ENCODE measurements at places on chromosomes 12 and 14. TPM values are rescaled to one million over a fixed set of nuclear protein-coding genes. Genes with fewer than 3 reads are reported as not detected.

- DNase-seq = no peak
Measured at GRCh38 chr12:89731089-89731488, 22.5 kb upstream of the ATP2B1 start.

- DNase-seq = no peak
Measured at GRCh38 chr14:70955543-70956480, 48.6 kb downstream of the PCNX1 start.

DNA sequence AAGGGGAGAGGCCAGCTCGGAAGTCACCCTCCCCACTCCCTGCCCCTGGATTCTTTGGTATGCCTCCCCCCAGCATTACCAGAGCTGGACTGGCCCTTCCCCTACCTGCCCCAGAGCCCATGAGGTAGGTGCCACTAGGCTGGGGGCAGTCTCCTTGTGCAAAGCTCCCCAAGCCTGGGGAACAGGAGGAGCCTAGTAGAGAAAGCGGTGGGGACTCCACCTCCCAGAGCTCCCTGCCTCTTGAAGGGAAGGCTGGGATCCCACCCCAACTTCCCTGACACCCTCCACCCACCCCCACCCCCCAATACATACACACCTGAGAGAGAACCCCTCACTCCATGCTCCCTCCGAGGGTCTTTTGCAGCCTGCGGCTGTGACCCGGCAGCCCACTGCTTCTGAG lies 30.4 kb downstream of the FIGNL2 start:
- no peak for DNase-seq

DNA sequence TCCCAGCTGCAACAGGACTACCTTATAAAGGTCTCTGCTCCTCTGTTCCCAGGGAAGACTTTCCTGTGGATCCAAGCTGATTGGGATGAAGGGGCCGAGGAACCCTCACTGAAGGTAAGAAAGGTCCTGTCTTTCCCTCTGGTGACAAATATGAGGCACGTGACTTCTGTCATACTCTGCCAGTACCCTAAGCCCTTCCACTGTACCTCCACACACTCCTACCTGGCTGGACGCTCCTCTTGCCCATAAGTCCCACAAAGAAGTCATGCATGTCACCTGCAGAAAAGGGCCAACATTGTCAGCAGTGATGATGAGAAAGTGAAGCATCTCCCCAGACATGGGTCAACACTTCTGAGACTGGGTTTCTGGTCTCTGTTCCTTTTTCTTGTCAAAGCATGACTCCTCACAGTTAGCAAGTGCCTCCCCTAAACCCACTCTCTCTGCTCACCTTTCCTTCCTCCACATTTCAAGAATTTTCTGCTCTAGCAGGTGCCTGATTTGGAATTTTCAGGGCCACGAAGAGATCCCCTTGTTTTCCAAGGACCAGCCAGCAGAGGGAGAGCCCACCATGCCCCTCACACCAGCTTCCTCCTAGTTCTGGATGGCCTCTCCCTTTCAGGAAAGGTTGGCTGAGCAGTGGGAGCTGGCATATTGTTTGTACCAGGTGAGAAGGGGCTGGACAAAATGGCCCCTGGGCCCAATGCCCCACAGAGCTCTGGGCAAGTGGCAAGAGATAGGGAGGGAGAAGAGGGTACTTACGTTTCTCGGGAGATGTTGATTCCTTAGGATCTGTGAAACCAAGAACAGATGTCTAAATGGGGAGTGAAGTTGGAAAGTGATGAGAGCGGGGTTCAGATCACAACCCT lies 3.5 kb downstream of the TAC3 start:
- no peak for DNase-seq

DNA sequence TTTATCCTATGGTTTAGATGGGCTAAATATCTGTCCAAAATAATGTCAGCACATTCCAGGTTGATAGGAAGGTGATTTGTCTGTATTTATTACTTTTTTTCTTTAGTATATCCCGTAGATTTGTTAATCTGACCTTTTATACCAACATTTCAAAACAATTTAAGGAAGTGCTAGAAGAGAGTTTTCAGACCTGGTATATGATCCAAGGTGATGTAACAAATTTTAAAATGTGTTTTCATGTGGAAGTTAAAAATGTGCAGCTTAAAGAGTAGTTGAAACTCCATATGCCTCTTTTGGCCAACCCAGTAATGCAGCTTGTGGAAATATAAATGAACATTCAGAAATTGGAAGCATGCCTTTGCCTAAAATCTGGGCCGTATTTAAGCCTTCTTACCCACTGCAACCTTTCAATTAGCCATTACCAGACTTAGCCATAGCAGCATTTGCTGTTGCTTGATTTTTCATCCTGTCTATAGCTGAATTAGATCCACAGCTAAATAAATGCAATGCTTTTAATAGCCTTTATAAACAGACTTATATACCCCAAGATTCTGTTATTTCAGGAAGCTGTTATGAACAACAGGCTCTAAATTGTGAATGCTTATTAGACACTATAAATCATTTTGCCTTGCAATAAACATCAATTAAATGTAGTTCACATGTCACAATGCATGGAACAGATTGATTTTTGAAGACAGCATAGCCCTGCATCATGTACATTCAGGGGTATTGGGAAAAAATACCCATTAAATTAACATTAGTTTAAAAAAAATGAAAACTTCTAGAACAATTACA lies 271.2 kb downstream of the PDZRN4 start:
- DNase-seq = no peak

GRCh38 chr12:89621521-89621920 lies 87.1 kb downstream of the ATP2B1 start:
- no peak for DNase-seq

DNA sequence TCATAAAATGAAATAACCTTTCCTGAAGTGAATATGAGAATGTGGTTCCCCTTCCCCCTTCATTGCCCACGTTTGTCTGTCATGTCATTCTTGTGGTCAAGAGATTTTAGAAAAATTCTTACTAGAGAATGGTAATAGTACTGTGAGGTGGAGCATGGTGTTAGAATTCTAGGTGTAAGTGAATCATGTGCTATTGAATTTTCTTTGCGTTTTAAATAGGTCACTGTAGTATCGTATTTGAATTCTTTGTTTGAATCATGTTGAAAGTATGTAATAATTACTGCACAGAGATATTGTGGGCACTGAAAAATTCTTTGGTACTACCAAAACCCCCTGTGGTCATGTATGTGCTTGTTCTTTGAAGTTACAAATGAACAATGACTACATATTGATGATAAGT lies 49.9 kb downstream of the FUT8 start:
- DNase-seq = no peak

DNA sequence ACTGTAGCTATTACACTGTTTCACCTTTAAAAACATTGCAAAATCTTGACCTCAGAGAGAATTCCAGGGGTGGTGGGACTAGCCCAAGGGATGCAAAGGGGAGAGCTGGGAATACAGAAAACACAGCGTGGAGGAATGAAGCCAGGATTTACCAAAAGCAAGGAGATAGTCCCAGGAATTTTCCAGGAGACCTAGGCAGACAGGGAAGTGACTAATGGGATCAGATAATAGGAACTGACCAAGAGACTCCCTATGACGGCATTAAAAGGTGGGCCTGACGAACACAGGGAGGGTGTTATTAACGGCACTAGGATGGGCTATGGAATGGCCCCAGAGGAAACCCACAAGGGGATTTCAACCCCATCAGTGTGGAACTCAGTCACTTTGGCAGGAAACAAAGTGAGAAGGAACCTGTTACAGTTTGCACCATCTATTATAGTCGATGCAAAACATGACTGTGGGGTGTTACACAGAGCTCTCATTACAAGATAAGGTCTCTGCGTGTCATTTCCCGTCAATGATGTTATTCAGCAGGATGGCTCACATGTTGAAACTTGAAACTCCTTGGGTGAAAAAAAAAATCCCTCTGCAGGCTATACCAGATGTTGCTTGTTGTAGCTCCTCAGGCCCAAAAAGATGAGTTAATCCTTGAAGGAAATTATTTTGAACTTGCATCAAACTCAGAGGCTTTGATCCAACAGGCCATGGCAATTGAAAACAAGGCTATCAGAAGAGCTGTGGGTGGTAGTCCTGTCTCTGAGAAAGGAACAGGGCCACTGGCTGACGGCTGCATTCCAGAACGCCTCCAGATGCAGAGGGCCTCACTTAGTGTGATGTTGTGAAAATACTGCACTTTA lies 58.7 kb downstream of the DRAM1 start:
- no peak for DNase-seq

DNA sequence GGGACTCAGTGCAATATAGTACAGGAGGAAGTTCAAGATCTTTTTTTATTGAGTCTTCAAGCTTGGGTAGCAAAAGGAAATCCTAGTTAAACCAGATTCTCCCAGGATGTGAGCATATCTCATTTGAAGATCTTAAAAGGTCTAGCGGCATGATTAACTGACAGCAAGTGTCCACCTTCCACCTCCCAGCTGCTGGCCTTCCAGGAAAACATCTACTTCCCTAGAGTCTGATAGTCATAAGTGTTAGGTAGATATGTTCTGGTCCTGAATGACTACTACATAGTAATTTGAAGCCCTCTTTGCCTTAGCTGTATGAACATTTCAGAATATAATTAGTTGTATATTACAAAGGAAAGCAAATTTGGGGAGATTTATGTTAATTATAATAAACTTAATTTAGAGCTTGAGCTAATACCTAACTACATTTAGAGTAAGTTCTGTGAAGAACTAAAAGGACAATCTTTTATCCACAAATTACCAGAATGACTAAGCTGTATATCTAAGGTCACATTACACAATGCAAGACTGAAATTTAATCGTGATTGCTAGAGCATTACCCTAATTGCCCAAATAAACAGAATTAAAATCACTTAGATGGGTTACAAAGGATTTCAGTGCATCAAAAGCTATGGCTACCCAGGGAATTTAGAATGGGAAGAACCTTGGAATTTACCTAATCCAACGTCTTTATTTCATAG lies 9.9 kb downstream of the LGR5 start:
- DNase-seq = no peak

- no peak for DNase-seq
Measured at GRCh38 chr14:95250140-95250769, 69.5 kb downstream of the CLMN start.

- DNase-seq = no peak
Measured at GRCh38 chr12:47085815-47086252, 6.1 kb upstream of the AMIGO2 start.

DNA sequence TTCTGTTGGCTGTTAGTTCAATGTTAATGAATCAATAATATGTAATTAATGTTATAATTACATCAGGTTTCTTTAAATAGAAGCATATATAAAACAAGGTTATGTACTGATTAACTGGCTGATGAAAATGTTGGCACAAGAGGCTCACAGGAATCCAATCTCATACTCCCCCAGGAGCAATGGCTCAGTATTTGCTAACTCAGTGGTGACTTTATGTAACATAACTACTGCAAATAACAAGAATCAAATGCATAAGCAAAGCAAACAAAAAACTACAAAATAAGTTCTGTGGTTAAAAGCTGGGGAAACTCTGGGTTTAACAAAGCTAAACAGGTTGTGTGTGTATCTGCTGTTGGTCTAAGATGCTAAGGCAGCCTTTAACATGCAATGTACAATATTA lies 27.7 kb upstream of the BBS10 start:
- DNase-seq = no peak

DNA sequence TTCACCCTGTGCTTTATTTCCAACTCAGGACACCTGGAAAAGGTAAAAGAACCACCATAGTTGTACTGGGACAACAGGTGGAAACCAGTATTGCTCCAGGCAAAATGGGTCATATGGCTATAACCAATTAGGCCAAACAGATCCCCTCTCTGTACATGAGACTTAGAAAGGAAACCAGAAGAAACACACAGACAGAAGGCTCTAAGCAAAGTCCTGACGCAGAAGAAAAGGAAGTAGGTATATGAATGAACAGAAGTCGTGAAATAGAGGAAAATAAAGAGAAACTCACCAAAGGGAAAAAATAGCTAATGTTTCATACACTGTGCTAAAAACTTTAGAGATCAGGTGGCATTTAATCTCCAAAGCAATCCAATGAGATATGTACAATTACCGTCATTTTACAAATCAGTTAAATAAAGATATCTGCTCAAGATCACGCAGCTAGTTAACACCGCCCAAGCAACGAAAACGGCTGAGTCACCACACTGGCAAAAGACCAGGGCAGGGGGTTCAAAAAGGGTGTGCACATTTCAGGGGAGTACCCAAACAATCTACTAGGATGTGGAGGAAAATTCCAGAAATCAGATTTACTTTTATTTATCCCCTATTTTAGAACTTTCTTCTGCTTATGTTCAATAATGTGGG lies 82.3 kb downstream of the ITPR2 start:
- DNase-seq = no peak

- DNase-seq = no peak
Measured at GRCh38 chr14:66645716-66646115, 137.8 kb downstream of the GPHN start.

DNA sequence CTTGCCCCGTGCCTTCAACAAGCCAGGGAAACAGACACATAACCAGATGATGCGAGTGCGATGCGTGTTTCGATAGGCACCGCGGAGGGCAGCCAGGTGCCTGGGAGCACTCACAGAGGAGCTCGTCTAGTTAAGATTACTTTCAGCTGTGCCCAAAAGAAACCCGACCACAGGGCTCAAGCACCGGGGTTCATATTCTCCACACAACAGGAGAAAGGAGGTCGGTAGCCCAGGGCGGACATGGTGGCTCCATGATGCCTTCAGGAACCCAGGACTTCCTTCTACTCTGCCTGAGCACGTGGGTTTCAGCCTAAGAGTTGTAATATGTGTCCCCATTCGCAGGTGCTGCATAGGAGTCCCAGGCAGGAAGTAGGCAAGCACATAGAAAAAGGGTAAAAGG lies 53.7 kb upstream of the DDX11 start:
- DNase-seq = no peak

DNA sequence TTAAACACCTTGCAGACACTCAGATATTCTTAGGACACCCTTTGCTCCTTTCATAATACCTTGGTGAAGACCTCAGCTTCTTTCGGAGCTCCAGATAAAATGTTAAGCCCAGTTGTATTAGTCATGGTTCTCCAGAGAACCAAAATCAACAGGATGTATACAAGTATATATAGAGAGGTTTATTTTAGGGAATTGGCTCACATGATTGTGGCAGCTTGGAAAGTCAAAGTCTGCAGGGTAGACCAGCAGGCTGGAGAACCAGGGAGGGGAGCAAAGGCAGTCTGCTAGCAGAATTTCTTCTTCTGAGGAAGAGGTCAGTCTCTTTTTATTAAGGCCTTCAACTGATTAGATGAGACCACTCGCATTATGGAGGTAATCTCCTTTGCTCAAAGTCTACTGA lies 6.9 kb upstream of the IGF1 start:
- DNase-seq = no peak

Gene NTS
- total RNA-seq = 22.1 TPM

Gene KRT74
- not detected for total RNA-seq

Gene MYF6
- 0.15 TPM for total RNA-seq

Gene RNASE3
- not detected for total RNA-seq

Gene KRT75
- total RNA-seq = not detected

Gene USP44
- total RNA-seq = 120 TPM
